ENCODE measurements at places on chromosomes 3 and 15. TPM values are rescaled to one million over a fixed set of nuclear protein-coding genes. Genes with fewer than 3 reads are reported as not detected.
A peak's percentile ranks its signal among the peaks of the same experiment; 100 is the strongest.

- no peak for ATAC-seq
Observed at GRCh38 chr15:70427167-70428120, 329.7 kb upstream of the TLE3 start.

- no peak for ATAC-seq
Observed at GRCh38 chr3:167777356-167777755, 41.8 kb downstream of the SERPINI1 start.

- ATAC-seq = no peak
Observed at GRCh38 chr3:38349684-38350359, 3.2 kb downstream of the XYLB start.

DNA sequence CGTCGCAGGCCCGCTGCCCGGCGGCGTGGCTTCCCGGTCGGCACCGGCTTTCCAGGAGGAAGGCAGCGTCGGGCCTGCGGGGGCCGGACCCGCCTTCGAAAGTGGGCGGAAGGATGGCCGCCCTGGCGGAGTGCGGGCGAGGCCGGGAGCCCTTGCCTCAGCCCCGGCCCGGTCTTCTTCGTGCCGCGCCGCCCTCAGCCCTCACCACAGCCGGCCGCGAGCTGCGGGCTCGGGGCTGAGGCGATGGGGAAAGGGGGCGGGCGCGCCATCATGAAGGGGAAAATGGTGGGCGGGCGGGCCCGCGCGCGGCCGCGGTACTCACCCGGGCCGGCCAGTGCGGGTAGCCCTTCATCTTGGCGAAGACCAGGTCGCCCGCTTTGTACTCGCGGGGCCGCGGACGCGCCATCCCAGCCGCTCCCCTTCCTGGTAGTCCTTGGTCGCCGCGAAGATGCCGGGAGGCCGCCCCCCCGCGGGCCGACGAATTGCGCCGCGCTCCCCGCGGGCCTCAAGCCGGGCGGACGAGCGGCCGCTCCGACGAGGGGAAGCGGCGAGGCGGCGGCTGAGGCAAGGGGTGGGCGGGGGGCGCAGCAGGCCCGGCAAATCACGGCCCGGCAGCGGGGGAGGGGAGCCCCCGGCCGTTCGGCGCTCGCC lies 489 bp downstream of the HDGFL3 start:
- peak; percentile 50 for ATAC-seq

DNA sequence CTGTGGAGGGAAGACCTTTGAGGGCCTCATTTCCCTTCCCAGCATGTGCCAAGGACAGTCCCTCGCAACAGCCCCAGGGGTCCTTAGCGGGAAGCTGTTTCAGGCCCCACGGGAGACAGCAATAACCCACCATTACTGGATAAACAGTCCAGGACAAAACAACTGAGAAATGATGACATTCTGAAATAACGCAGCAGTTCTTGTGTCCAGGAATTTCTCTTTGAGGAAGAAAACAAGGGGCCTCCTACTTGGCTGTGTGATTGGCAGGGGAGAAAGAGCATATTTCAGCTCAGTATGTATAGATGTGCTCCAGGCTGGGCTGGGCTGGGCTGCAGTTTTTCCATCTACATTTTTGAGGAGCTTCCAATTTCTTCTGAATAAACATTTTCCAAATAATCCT lies 82.2 kb upstream of the THBS1 start:
- ATAC-seq = no peak

- ATAC-seq = no peak
Observed at GRCh38 chr15:78032671-78033070, 44.8 kb downstream of the TBC1D2B start.

DNA sequence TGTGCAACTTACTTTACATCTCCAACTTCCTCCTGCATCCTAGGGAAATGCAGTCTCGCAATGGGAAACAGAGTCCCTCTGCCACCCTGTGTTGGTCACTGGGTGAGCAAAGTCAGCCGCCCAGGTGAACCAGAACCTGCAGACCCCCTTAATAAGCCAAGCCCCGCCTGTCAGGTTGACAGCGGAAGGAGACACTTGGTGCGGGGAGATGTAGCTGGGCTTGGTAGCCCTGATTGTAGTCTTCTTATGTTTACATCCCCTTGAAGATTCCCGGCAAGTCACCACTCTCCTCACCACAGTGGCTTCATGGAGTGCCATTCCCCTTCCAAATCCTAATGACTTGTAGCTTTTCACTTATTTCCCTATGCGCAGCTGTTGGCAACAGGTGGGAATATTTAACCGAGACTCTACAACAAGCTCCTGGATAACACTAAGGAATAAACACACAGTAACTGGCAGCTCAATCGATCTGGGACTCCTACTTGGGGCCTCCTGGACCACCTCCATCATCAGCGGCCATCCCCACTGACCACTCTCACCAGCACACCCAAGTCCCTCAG lies 17.7 kb upstream of the CLSTN2 start:
- ATAC-seq = no peak

GRCh38 chr3:127546970-127547733 lies 43.4 kb downstream of the TPRA1 start:
- ATAC-seq = peak; percentile 66

DNA sequence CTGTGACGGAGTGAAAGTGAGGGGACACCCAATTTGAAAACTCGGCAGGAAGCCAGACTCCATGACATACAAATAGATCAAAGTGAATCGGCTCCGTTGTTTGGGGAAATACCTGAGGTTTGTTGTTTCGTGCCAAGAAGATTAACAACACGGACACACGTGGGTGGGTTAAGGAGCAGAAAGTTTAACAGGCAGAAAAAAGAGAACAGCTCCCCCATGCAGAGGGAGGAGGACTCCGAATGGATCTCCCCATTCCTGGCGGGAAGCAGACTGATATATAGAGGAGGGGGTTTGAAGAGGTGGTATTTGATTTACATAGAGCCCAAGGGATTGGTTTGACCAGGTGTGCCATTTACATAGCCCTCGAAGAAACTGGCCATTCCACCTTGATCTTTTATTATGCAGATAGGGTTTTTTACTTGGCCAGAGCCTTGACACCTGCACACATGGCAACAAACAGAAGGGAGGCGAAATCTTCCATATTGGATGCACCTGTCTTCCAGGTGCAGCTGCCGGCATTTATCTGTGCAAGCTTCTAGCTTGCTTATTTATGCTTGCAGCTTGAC lies 4.8 kb upstream of the SACM1L start:
- no peak for ATAC-seq

HESX1 gene
- 1.8 TPM for total RNA-seq

RAB27A gene
- total RNA-seq = 4.4 TPM

DAPK2 gene
- 0.50 TPM for total RNA-seq

YEATS2 gene
- total RNA-seq = 98.9 TPM
